Lower lobe of right lung (tissue), 2 donors: ENCODE measurements at places on chromosomes 11 and 22. TPM values are rescaled to one million over a fixed set of nuclear protein-coding genes. Genes with fewer than 3 reads are reported as not detected.

The SLC22A6 gene
- not detected for total RNA-seq

The GPR83 gene
- total RNA-seq = not detected

The P2RX6 gene
- 2.1 TPM for total RNA-seq

The IL17RA gene
- 54.8 TPM for total RNA-seq

The APOA1 gene
- total RNA-seq = 3.7 TPM

The CNTF gene
- 1.9 TPM for total RNA-seq

The PTGDR2 gene
- total RNA-seq = 0.86 TPM

The SUSD2 gene
- total RNA-seq = 200 TPM

The P2RX3 gene
- total RNA-seq = not detected

The MMP3 gene
- total RNA-seq = not detected

The KDM4E gene
- total RNA-seq = not detected

The ARHGAP8 gene
- 18.2 TPM for total RNA-seq

GRCh38 chr11:101336858-101337257, 207.2 kb upstream of the PGR start:
- DNase-seq = no peak

DNA sequence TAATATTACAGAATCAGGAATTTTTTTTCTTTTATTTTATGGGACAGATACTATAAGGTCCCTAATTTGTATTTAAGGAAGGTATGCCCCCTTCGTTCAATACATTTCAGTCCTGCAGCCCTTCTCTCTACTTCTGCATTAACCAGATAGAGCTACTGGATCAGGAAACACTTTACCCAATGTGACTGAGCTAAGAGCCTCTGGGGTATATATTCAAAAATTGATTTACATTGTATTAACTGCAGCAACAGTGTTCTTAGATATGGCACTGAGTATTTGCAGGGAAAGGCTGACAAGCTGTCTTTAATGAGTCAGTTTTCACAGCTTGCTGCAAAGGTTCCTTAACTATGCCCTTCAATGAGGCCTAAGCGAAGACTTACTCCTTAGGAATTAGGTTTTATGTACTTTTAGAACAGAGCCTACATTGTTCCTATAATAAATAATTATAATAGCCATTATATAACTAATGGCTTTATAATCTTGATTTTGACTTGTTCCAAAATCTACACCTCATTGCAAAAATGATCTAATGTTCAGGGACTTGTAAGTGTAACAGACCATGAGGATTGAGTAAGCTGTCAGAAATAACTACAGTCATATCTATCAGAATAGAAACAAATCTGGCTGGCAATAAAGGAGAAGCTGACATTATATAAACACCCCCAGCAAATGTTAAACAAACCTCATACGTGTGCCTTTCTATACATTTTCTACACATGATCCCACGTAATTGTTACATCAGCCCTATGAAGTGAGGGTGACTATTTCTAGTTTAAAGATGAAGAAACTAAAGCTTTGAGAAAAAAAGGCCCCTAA, 55.0 kb downstream of the DDI1 start:
- no peak for DNase-seq

GRCh38 chr11:67674442-67674871, at the start of gene ALDH3B2:
Gene ALDH3B2 (minus strand): TSS chr11:67674623. CDS start chr11:67666935, 7,688 bp downstream.
- DNase-seq = no peak

DNA sequence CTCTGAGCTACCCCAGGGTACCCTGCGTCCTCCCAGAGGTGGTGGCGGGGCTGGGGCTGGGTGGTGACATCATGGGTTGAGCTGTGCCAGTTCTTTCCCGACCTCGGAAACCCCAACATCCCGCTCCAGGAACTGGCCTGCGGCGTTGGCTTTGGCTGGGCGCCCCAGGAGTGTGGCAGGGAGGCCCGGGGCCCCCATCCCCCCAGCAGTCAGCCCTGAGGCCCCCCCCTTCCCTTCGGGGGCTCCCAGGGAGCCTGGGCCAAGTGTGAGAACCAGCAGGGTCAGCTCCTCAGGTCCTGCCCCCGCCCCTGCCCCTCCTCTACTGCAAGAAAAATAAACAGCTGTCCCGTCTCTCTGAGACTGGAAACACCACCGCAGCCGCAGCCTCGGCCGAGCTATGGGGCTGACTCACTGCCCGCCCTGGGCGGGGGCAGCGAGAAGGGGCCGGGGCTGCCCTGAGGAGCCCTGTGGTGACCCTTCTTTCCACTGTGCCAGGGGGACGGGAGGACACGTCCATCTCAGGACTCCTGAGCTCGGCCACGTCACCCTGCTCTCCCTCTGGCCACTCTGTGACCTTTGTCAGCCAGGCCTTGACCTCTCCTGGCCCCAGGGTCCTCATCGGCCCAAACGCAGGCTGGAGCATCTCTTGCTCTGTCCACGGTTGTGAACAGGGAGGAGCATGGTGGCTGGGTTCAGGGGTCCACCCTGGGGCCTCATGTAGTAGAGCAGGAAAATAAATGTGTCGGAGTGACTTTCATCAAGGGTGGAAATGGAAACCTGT, 73.4 kb downstream of the WNT7B start:
- no peak for DNase-seq

- peak; percentile 89 for DNase-seq
These were observed 3.5 kb downstream of the ESAM start for GRCh38 chr11:124758355-124759265.

DNA sequence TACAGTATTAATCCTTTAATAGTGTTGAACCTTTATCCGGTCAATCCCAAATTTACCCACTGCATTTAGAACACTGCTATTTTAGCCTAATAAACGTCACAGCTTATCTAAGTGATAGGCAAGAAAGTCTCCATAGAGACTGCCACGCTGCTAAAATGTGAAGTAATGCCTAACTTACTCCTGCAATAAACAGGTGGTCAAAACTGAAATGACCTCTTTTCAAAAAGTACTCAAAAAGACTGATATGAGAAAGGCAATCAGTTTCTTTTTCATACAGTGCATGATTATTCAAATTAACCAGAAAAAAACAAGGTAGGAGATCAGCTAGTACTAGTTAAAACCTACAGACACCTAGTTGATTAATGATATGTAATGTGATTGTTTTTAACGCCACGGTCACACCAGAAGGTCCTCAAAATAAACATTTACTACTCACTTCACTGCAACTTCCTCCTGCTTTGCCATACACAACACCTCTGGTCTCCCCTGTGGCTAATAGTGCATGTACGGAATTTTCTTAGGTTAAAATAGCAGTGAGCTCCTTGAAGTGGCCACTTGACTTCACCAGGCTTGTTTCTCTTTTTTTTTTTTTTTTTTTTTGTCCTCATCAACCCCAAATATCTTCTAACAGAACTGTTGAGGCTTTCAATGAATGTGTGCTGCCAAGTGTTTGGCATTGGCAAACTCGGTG, 8.8 kb downstream of the ATP5MG start:
- DNase-seq = no peak

- DNase-seq = peak; percentile 60
These were observed 23.9 kb upstream of the PANX2 start for GRCh38 chr22:50146439-50147238.

DNA sequence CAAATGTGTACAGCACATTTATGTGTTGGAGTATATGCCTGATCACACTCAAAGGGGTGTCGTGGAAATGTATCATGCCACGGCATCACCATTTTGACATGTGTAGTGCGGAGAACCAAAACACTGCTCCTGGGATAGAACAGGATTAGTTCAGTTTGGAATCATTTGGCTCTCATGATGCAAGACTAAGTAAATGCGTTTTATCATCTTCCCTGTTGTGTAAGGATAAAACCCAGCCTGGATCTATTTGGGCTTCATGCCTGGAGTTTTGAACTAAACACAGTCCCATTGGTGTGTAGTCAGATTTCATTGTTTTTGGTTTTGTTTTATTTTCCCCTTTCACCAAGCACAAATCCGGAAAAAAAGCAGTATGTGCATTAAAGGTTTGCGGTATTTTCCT, 574.3 kb downstream of the NTM start:
- no peak for DNase-seq

DNA sequence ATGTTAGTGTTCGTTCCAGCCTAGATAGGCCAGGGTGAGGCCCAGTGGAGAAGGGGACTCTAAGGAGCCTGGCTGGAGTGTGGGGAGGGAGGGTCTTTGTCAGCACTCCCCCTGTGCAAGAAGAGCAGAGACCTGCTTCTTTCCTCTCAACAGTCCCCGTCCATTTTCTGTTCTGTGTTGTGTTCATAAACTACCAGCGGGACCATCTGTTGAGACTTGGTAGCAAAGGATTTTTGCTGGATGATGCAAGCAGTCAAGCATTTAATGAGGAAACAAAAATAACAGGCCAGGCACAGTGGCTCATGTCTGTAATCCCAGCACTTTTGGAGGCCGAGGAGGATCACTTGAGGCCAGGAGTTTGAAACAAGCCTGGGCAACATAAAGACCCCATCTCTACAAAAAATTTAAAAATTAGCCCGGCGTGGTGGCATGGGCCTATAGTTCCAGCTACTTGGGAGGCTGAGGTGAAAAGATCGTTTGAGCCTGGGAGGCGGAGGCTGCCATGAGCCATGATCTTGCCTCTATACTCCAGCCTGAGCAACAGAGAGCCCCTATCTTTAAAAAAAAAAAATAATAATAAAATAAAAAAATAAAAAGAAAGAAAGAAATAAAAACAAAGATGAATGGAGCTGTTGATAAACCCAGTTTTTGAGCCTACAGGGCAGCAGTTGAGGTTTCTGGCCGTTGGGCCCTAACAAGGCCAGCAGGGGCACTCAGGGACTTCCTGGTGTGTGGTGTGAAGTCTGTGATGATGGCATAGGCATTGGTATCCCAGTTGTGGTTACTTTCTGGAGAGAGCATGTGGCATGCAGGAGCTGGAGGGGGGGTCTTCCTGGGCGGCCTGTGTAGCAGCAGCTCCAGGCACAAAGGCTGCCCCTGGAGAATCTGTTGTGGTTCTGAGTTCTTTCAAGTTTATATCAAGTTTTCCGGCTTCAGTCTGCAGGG, 1.7 kb upstream of the TXNRD2 start:
- peak; percentile 48 for DNase-seq

DNA sequence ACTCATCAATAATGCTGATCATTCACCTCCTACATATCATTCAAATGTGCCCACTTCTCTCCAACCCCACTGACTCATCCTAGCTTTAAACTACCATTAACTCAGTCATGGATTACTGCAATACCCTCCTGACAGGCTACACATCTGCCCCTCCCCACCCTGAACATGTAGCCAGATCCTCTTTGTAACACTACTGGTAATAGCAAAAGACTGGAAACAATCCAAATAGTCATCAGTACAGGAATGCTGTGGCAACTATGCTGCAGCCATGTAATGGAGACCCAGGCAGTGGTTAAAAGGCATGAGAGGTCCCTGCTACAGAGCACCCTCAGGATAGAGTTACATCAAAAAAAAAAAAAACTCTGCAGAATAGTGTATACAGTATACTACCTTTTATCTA, 16.6 kb downstream of the SLC43A3 start:
- no peak for DNase-seq

GRCh38 chr11:102497061-102497460, 33.5 kb downstream of the MMP7 start:
- no peak for DNase-seq

GRCh38 chr11:46894506-46894905, 23.8 kb downstream of the LRP4 start:
- no peak for DNase-seq

- DNase-seq = no peak
These were observed 95.6 kb downstream of the AMBRA1 start for GRCh38 chr11:46498179-46498578.

DNA sequence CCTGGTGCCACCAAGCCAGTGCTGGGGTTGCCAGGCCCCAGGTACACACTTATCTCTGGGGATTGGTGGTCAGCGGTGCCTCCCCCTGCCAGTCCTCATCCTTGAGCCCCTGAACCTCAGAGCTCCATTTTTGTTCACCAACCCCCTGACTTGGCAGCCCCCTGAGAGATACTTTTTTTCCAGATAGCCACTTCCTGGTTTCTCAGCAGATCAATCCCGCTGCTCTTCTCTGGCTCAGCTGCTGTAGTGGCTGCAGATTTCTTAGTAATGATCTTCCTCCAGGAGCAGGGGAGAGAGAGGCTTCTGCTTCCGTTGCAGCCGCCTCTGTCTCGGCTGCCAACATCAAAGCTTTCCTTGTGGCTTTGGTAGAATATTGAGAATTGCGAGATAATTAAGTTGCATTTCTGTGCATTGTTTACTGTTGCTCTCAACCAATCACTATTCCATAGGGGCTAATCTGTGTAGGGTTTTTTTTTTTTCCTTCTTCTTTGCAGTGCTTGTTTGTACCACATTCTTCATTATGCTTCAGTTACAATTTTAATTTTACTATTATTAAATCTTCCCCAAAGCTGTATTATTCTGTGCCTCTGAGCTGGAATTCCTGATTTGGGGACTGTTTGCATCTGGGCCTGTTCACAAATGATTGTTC, 92.1 kb downstream of the PKNOX2 start:
- DNase-seq = no peak

- DNase-seq = no peak
These were observed 102.8 kb downstream of the EXT2 start for GRCh38 chr11:44198146-44198724.

DNA sequence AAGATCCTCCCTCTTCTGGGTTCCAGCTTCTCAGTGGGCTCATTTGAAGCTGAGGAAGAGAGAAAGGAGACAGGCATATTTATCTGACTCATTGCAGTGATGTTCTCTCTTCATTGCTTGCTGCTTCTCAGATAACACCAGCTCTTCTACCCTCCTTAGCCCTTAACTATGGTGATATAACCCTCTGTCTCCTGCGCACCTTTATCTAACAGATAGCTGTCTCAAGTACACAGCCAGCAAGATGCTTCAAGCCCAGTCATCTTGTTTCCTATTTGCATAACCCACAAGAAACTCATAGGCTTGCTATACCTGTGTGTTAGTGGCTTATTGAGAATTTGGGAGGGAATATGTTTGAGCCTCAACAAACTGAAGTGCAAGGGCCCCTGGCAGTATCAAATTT, 12.6 kb downstream of the PRSS23 start:
- no peak for DNase-seq

DNA sequence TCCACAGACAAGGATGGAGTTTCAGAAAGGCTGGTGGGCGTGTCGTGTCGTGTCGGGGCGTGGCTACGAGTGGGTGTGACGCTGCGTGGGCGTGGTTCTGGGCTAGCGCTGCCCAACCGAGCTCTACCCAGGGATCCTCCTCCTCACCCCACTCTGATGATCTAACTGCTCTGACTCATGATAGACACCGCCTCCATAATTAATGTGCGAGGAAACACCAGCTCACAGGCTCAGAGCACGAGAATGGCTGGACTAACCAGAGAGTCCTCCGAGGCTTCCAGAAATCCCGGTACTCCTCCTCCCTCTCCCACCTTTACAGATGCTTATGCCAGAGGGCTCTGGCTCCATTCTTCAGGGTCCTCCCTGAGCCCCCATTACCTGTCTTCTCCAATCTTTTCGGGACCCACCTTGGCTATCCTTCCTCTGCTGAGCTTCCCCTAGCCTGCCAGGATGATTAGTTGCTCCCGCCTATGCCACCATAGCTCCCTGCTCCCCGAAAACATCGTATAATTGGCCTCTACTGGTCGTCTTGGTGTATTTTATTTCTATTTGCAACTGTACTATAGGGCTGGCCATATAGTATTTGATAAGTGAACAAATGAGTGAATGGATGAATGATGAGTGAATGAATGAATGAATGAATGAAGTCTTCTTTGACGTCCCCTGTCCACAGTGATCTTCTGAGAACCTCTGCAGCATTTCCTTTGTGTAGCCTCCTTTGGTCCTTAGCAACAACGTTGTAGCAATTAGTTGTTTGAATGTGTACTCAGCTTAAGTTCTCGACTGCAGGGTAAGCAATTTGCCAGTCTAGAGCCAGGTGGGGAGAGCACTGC, 21.7 kb downstream of the TMPRSS13 start:
- DNase-seq = peak; percentile 80
